ENCODE measurements at places on chromosomes 7 and 10. TPM values are rescaled to one million over a fixed set of nuclear protein-coding genes. Genes with fewer than 3 reads are reported as not detected.

HYCC1 gene
- total RNA-seq = 36.0 TPM

DNA sequence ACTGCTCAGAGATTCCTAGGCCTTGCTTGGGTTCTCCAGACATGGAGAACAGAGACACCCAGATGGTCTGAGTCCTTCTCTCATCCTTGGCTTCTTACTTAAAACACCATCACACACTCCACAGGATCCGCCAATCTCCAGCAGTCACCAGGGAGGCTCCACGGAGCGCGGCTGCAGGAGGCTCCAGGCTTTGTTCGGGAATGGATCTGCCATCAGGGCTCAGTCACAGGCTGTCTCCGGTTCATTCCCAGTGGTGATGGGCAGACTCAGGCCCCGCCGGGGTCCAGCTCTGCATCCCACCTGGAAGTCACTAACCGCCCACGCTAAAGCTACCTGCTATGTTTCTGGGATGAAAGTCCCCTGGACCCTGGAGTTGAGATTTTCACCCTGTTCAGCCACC lies 312.9 kb downstream of the TCERG1L start:
- DNase-seq = no peak

DNA sequence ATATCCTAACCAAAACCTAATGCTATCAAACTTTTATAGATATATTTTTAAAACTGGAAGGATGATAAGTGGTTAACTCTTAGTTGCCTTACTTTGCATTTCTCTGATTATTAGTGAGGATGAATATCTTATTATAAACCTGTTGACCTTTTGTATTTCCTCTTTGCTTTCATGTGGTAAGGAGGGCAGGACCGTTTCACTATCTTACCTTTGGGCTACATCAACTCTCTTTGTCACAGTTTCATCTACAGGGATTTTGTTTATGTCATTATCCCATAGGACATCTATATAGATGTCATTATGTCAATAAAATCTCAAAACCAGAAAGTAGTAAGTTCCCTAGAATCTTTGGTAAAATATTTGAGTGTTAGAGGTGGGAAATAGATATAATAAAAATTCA lies 219.3 kb downstream of the THSD7A start:
- DNase-seq = no peak

DNA sequence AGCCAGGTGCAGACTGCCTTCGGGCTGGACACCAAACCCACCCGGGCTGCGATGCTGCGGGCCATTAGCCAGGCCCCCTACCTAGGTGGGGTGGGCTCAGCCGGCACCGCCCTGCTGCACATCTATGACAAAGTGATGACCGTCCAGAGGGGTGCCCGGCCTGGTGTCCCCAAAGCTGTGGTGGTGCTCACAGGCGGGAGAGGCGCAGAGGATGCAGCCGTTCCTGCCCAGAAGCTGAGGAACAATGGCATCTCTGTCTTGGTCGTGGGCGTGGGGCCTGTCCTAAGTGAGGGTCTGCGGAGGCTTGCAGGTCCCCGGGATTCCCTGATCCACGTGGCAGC lies 50.0 kb downstream of the VWA2 start:
- DNase-seq = no peak

GRCh38 chr10:97723001-97723400 lies 9.5 kb downstream of the MARVELD1 start:
- no peak for DNase-seq

GRCh38 chr7:122736183-122736582 lies 33.5 kb upstream of the RNF148 start:
- no peak for DNase-seq

DNA sequence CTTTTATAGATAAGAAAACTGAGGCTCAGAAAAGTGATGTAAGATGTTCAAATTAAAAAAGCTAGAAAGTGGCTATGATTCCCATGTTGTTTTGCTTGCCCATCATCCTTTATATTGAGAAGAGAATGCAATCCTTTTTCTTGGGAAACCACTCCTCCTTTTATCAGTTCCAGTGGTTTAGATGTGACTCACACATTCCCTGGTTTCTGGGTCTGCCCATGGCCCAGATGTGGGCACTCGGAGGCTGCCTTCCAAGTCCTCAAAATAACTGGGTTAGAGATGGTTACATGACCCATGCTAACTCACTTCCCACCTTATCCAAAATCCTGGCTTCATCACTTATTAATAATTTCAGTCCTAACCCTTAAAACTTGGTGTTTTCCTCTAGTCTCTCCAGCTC lies 550.0 kb downstream of the MDFIC start:
- no peak for DNase-seq

- DNase-seq = peak; percentile 60
Observed at GRCh38 chr7:16801111-16801542, 3.7 kb downstream of the AGR2 start.

GRCh38 chr10:109737626-109738025 lies 185.7 kb downstream of the XPNPEP1 start:
- no peak for DNase-seq
